ENCODE measurements at places on chromosomes 6 and 20.

DNA sequence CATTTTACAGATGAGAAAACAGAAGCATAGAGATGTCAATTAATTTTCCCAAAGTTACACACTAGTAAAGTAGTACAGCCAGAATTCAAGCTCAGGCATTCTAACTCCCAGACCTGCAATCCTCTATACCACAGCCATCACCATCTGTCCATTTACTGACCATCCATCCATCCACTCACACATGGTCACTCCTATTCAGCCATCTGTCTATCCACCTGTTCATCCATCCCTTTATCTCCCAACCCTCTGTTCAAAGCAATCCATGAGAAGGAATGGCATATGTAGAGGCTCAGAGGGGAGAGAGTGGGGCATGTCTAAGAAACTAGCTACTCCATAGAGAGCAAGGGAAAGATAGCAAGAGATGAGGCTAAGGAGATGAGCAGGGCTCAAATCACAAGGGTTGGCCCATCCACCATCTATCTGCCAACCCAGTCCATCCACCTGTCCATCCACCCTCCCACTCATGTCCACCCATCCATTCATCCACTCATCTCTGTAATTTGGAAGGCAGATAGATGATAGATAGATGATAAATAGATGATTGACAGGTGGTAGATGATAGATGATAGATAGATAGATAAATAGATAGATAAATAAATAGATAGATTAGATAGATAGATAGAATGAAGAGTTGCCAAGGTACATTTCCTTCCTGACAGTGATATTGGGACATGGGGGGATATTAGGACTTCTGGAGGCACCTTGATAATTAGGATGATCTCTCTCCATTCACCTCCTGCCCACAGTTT lies 12.2 kb upstream of the C6orf132 start:
- no peak for DNase-seq

DNA sequence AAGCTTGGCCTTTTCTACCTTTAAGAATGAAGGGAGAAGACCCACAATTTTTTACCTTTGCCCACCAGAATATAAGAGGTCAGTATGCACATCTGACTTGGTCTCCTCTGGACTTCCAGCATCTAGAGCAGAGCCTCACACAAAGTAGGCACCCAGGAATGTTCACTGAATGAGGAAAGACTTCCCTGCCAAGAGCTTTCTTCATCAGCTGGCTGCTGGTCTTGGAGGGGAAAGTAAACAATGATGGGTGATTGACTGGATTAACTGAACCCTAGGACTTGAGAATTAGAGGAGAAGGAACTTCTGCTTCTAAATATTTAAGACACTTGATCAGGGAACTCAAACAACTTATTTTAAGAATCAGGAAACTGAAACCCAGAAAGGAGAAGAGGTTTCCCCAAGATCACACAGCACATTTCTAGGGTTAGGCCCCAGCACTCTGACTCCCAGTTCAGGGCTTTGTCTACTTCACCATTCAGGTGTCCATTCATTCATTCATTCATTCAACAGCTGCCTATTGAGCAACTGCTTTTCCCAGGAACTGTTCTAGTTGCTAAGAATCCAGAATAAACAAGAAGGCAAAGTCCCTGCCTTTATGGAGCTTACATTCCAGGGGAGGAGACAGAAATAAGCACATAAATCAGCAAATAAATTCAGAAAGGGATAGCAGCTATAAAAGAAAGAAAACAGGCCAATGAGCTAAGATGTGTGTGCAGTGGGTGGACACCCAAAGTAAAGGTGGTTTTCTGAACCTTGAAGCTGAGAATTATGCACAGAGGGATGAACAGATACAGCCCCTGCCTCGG lies 216.9 kb upstream of the LRFN2 start:
- DNase-seq = no peak

DNA sequence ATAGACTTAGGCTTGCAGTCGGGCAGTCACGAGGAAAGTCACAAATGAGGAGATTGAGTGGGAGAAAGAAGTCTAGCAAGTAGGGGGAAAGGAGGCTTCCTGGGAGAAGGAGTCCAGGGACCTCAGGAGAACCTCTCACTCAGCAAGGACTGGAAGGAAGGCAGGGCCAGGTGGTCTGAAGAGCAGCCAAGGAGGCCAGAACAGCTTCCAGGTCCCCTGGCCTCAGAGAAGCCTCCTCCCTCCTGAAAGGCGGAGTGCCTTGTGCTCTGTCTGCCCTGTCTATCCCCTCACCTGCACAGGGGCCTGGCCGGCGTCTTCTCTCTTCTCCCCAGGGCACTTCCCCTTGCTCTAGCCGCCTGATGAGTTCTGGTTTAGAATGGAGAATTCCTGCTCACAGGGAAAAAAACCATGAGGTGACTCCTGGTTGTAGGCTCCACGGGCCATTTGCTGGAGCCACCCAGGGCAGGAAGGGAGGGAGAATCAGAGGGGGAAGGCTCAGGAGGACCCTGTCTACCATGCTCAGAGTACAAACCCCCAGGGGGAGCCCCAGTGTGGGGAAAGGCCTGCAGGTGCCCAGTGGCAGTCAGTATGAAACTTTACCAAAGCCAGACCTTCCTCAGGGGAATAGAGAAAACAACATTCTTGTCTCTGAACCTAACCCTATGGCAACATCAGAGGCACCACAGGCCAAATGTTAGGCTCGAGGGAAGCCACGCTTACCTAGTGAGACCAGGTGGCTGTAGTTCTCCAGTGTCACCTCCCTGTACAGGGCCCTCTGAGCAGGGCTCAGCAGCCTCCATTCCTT lies 11.2 kb downstream of the ZNF337 start:
- no peak for DNase-seq

DNA sequence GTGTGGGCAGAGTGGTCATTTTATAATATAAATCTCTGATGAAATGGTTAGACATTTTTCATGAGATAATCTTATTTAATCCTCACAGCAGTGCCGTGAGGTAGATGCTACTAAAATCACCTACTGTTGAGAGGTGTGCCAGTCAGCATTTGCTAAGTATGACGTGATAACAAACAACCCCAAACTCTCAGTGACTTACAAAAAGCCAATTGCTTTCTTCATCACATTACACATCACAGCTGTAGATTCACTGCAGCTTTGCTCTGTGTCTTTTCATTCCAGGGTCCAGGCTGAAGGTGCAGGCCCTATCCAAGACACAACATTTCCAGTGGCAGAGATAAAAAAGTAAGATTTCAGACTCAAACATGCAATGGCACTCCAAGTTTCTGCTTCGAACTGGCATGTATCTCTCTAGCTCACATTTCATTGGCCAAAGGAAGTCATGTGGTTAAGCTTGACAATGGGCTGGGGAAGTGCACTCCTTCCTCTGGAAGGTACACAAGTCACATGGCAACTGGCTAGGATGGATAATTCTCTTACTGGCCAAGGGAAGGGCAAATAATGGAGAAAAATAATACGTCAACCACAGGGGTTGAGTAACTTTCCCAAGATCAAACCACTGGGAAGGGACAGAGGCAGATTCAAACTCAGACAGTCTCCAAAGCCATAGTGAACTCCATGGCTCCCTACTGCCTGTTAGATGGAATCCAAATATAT lies 69.5 kb upstream of the EPB41L1 start:
- DNase-seq = peak; percentile 85

DNA sequence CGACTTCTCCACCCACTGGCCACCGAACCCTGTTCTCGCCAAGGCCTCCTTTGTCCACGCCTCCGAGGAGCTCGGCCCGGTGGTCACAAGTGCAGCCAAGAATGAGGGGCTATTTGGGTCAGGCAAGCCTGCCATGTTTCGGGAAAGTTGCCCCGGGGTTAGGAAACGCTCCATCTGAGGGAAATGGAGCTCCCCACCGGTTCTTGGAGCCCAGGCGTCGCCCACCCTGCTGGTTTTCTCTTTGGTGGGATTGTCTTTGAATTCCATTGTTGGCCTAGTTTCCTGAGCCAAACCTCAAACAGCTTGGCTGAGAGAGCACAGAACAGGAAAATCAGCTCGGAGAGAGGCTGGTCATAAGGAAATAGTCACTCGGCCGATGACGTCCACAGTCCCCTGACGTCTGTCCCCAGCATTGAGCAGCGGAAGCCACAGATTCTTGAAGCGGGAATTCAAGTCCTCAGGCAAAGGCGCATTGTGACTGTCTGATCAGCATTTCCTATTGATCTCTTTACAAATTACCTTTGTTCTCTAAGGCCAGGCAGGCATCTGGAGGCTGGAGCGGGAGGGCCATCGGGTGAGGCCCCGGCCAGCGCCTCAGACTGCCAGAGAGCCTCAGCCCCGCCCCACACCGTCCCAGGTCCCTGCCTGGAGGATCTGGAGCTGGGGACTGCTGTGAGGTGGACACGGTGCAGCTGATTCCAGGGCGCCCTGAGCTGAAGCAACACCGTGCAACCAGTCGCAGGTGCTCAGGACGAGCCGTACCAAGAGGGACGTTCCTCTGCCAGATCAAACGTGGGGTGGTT lies 138.6 kb downstream of the DLL1 start:
- DNase-seq = no peak

DNA sequence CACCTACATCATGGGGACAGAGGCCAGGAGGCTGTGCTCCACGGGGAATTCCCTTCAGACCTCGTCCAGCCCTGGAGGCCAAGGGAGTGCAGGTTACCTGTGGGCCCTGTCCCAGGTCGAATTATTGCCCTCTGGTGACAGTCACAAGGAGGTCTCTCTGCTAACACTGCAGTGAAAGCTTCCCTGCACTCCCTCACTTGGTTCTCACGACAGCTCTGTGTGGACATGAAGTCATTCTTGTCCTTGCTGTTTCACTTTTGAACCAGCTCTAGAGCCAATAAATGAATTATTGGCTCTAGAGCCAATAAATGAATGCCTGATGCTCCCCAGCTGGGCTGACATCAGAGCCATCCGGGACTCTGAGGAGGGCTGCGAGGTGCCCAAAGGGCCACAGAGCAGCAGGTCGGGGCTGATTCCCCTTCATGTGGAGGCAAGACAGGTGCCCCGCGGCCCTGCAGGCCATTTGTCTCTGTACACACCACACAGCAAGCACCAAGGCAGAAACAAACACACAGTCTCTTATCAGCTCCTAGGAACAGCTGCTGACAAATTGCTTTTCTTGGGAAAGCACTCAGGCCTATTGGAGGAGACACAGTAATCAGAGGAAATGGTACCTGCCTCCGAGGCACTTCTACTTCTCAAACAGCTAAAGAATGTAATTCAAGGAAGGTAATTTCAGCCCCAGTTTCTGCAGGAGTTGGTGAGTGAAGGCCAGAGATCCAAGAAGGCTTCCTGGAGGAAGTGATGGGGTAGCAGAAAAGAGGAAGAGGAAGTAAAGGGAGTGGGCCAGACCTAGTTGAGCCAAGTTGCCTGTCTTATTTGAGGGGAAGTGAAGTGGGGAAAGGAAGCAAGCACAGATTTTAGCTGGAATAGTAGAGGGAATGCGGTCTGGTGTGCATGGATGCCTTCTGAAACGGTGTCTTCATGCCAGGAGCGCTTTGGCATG lies 27.5 kb upstream of the TBXT start:
- no peak for DNase-seq

DNA sequence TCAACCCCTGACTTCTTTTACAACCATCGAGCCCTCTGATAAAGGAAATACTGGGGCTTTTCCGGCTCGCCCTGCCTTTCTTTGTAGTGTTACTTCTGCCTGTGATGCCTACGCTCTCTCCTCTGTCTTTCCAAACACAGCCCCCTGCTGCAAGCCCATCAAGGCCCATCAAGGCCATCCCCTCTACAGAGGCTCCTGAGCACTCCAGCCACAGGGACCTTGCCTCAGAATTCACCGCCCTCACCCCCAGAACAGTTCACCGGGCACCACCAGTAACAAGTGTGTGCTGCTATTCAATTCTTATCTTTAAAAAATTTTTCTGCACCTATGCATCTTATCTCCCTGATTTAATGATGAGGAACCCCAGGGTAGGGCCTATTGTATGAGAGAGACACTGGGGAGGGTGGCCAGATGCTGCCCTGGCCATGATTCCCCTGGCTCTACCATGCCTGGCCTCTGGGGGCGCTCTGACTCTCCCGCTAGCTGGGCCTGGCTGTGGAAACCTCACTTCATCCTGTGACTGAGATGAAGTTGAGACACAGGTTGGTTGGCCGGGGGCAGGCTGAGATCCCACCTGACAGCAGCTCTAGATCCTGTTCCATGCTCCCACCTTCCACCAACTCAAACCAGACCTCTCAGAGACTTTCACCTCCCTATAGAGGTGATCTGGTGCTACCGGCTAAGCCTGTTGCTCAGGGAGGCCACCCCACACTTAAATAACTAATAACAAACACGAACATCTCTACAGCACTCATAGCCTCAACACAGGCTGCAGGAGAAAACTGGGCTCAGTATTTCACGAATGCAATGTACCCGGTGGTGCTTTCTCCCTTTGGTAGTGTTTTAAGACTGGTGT lies 19.2 kb upstream of the GLP1R start:
- DNase-seq = no peak

GRCh38 chr6:167988154-167988495 lies 9.3 kb upstream of the KIF25 start:
- no peak for DNase-seq

GRCh38 chr20:61621852-61622251 lies 369.8 kb downstream of the CDH4 start:
- DNase-seq = no peak

DNA sequence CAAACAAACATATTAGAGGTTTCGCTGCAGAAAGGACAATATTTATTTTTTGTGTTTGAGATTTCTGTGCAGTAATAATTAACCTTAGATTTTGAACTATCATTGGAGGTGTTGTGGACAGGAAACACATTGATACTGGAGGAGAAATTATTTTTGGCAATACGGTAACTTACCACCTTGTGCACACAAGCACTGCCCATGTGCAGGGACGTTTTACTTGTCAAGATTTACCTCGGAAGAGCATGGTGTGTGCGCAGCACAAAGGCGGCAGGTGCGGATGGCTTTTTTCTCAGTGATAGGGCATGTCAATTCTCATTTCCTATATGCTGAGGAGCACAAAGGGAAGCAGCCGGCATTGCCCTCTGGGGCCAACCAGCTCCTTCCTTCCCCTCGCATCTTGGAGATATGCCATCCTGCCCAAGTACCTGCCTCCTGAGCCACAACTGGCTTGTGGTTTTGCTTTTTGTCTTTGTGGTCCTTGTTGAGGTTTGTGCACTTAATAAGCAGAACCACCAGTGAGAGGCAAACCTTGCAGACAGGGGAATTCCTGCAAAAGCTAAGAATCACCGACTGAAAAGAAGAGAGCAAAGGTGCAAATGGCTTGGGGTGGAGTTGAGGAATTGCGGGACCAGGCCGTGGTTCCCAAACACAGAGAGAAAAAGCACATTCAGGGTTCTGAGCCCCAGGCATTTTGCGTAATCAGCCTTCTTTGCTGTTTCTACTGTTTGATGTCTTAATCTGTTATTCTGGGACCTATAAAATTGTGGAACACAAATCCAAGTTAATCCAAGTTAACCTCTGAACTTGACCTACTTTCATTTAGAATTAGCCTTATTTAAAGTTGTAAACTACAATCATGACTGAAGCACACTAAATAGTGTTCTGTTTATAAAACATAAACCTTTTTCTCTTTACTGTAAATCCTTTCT lies 21.9 kb downstream of the SAMD5 start:
- DNase-seq = peak; percentile 80

GRCh38 chr6:112234601-112235000 lies 19.8 kb downstream of the LAMA4 start:
- no peak for DNase-seq

- peak; percentile 56 for DNase-seq
Observed at GRCh38 chr6:5398530-5398929, 137.2 kb downstream of the FARS2 start.

All from mammary epithelial cell (primary cell).